ENCODE measurements at places on chromosomes 4 and X.

DNA sequence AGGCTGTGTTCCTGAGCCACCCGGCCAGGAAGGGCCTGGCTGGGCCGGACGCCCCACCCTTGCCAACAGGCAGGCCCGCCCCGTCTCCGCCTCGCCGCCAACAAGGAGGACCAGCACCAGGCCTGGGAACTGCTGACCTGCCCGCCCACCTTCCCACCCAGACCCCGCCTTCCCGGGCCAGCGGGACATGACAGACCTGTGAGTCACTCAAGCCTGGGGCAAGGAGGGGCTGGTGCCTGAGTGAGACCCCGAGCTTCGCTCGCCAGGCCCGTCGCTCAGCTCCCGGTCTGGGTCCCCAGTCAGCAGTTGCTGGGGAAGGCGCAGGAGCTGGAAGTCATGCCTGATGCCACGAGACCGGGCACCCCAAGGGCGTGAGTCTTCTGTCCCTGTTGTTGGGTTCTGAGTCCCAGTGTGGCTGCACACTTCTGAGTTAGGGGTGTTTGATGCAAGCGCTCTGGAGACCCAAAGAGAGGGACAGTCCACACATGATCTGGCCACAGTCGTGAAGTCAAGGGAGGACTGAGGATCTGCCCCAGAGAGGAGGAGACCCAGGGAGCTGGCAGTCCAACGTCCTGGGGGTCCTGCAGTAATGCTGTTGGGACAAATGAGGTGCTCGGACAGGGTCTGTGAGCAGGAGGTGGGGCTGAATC is at the start of gene DNASE1L1:
Gene DNASE1L1 (minus strand): TSS at position 33 of the 650 bp plus-strand sequence. CDS start 3,686 bp downstream, outside the sequence.
- DNase-seq, result peak; percentile 78

DNA sequence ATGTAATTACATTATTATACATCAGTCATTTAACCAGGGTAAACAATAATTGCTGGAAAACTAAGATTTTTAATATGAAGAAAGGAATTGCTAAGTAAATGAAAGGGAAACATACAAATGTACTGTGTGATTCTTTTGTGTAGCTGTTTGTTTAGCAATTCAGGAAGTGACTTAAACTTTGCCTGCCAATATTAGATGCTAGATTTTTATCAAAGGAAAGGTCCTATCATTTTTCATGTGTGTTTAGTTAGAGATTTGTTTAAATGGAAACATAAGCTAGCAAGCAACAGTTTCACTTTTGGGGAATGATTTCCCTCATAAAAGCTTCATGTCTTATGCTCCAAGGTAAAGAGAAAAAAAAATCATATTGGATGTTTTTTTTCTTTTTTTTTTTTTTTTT is 95.1 kb upstream of the LIMCH1 start:
- no peak for DNase-seq

DNA sequence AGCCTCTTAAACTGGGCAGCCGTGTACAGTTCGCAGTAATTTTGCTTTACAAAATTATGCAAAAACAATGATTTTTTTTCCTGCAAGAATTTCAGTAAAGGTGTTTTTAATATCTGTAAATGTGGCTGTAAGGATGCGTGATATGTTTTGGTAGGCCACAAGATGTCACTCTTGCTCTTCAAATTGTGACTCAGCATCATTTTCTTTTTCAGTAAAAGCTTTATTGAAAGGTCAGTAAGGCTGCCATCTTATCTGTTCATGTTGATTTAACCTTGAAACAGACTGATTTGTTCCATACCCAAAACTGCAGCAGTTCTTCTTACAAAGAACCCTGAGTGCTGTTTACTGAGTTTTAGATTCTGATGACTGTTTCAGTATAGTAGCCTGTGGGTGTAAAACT is 39.9 kb downstream of the TXLNG start:
- no peak for DNase-seq

- no peak for DNase-seq
Measured at GRCh38 chr4:125489952-125490690, 175.4 kb downstream of the FAT4 start.

- no peak for DNase-seq
Measured at GRCh38 chr4:60020389-60020788, 1179.7 kb upstream of the ADGRL3 start.

DNA sequence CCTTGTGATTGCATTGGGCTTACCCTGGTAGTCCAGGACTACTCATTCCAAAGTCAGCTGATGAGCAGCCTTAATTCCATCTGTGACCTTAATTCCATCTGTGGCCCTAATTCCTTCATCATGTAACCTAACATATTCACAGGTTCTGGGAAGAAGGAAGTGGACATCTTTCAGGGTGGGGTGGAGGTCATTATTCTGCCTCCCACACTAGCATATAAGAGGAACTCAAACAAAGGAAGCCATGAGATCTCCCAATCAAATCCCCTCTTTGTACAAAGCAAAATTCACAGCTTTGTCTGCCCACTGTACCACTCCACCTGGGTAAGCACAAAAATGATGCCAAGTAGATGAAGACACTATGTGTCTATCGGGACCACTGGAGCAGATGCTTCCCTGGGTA is 87.3 kb downstream of the SLC2A9 start:
- no peak for DNase-seq

DNA sequence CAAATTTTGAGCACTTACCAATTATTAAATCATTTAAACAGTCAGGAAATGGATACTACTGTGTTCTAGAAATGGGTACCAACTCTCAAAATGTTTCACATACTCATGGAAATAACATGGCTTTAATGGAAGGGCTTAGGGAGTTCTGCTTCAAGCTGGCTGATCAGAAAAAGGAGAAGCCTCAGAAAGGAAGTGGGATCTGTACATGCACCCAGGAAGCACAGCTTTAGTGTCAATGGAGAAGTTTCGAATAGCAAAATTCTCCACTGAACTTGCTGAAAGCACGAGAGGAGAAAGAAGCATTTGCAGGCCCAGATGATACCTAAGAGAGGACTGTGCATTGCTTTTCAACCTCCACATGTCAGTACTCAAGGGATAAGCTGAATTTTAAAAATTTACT is 11.1 kb upstream of the HS3ST1 start:
- DNase-seq, result no peak

Measured in trophoblast cell (in vitro differentiated cells and primary cell).